SW 1271 (cell line): ENCODE measurements at places on chromosomes 6 and 20.

- DNase-seq: no peak
Measured at GRCh38 chr6:3290931-3291211, 32.1 kb downstream of the PSMG4 start.

GRCh38 chr6:81753711-81754577, 1.5 kb upstream of the TENT5A start:
- peak; percentile 48 for DNase-seq

- no peak for DNase-seq
Measured at GRCh38 chr6:149939356-149939648, 2.5 kb upstream of the ULBP2 start.

DNA sequence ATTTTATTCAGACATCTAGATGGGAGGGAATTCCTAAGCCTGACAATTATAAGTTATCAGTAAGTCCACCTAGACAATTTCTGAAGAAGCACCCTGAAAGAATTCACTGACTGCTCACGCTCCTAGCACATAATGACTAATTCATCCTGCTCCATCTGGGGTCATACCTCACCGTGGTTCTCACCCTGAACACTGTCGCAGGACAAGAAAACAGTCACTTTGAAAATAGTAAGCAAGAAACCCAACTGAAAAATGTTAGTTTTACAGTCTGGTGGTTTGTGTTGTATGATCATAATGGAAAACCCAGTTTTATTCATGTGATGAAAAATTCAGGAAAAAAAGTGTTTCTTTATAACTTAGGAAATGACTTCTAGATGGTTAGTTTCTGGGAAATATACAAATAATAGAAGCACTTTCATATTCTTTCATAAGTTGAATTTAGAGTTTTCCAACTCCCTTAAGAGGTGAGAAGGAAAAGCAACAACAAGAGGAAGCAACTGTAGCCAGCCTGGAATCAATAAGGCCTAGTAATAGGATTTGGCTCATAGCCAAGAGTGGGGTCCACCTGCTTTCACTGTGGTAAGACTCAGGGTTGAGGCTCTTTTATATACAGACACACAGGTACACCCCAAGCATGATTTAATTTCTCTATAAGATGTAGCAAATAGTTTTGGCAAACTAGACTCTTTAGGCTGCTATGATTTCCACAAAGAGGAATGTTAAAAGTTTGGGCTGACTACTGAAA, 94.1 kb downstream of the HIVEP2 start:
- DNase-seq: peak; percentile 34

GRCh38 chr6:33375143-33375671, 16.4 kb upstream of the KIFC1 start:
- no peak for DNase-seq

GRCh38 chr6:34992376-34992775, 103.3 kb downstream of the ANKS1A start:
- no peak for DNase-seq

- DNase-seq: no peak
Measured at GRCh38 chr6:37717836-37718251, 20.2 kb upstream of the MDGA1 start.

- no peak for DNase-seq
Measured at GRCh38 chr6:2517855-2518473, 232.8 kb downstream of the MYLK4 start.
